ENCODE measurements at places on chromosomes 4 and X.

DNA sequence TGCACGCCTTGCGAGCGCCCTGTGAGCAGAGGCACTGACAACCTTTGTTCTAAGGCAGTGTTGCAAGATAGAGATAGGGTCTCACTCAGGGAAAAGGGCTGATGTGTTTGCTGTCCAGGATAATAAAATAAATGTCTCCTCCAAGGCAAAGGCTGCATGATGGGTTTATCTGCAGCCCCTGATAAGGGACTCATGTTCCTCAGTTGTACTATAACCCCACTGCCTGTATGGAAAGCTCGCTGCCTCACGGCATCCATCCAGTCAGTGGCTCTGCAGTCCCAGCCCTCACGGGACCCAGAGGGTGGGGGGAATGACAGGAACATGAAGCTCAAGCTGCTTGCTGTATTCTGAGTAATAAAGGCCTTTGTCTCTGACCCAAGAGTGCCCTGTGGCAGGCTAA lies 22.6 kb downstream of the BCLAF3 start:
- DNase-seq = no peak

DNA sequence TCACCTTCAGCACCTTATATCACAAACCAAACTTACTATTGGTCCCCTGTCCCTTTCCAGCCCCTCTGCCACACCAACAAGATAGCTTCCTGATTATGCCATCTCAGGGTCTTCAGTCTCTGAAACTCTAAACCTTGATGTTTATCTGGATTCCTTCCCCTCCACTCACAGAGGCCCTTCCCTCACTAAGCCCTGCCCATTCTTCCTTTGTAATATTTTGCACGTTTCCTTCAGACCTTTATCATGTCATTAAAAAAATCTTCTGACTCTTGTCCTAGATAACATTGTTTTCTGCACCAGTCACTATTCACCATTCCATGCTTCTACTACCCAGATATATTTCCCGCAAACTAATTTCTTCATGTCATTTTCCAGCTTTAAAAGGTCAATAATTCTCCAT lies 17.7 kb upstream of the CEP135 start:
- no peak for DNase-seq

DNA sequence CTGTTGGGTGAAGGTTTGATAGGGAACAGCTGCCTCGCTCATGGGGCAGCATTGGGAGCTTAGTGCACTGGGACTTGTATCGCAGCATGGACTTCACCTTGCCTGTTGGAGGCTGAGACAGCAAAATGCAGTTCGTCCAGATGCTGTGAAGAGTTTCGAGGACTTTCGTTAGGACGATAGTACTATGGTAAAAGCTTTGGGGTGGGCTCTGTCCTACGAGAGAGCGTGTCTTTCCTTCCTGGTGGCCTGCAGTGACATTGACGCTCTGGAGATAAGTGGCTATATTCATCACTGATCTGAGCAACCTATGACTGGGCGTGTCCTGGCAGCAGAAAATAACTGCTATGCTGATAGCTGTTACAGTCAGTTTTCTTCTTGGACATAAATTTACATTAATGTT lies 44.8 kb downstream of the ARHGAP10 start:
- DNase-seq = no peak

GRCh38 chr4:150325872-150326271 lies 247.6 kb downstream of the DCLK2 start:
- DNase-seq = no peak

DNA sequence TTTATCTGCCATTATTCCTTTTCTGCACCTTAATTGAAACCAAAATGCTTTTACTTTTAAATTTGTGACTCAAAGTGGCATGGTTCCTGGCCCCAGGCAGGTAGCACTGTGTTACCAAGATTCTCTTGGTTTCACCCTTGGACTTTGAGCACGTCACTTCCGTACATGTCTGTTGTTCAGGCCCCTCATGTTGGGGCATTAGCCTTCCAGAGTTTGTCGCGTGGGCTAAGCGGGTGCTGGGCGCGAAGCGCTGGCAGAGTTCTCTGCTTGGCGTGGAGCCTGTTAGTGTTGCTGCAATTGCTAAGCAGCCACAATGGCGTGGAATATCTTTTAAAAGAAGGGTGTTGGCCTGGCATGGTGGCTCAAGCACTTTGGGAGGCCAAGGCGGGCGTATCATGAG lies 14.0 kb upstream of the TADA2B start:
- DNase-seq = no peak

DNA sequence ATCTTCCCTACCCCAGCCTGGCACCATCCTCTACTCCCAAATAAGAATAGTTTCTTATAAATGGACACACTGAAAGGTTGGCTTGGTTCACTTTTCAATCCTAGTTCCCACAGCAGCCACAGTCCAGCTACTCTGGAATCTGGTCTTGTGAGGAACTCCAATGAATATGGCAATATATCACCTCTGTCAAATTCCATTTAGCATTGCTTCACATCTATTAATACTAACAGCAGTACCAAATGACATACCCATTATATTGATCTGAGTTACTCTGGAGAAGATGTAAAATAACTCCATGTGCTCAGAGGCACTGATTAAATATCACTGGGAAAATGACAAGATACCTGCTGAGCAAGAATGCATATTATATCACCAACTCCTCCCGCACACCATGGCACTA lies 8.6 kb downstream of the OPHN1 start:
- no peak for DNase-seq

DNA sequence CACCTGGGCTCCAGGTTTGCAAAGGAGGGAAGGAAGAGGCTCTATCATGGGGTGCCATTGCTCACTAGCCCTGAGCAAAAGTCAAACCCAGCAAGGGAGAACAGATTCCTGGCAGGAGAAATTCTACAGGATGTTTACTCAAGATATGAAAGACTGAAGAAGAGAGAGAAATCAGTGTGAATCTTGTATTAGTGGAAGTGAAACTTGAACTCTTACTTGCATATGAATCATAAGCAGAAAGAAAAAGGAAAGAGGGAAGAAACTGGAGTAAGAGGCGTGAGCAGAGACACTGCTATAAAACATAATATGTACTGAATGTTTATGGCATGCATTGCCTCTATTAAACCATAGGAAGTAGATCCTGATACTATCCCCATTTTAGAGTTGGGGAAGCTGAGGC lies 60.9 kb downstream of the C4orf46 start:
- no peak for DNase-seq

DNA sequence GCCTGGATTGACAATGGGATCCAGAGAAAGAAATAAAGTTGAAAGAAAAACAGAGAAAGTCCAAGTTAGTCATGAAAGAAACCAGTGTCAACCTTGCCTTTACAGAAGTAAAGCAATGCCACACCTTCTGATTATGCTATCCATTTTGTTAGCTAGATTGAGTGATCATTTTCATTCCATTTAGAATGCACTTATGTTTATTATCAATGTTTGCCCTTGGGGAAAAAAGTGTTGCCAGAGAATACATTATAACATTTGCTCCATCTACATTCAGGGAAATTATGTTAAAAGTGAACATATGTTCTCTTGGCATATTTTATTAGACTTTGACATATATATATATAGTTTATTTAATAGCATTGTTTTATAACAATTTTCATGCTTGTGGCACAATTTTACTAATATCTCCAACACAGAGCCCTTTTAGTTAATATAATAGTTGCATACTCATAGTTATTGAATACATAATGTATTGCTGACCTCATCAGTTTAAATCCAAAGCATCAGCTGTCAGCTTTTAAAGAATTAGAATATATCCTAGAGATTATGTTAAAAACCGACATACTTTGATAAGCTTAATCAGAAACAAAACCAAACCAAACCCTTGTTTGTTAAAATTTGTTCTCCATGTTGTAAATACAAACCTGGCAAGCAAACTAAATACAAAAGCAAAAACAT lies 134.2 kb downstream of the SORBS2 start:
- DNase-seq = no peak

All from NCI-H2029 treated with DMSO at 0.1 percent for 48 hours (cell line).